ENCODE measurements at places on chromosomes 1 and 21.
A peak's percentile ranks its signal among the peaks of the same experiment; 100 is the strongest.

DNA sequence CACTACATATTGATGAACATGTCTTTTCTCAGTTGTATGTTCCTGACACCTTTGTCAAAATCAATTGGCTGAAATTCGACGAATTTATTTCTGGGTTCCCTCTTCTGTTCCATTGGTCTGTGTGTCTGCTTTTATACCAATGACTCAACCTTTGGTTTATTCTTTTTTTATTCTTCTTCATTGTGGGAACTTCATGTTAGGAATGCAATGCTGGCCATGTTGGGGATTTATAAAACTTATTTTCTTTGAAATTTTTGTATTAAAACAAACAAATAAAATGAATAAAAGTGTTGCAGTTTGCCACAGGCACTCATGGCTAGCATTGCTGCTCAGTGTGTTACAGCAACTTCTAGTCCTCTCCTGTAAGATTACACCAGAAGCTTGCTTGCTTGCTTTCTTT lies 287.8 kb downstream of the DUSP10 start:
- no peak for DNase-seq

GRCh38 chr1:161962091-161962887 lies 61.4 kb downstream of the OLFML2B start:
- DNase-seq: no peak

DNA sequence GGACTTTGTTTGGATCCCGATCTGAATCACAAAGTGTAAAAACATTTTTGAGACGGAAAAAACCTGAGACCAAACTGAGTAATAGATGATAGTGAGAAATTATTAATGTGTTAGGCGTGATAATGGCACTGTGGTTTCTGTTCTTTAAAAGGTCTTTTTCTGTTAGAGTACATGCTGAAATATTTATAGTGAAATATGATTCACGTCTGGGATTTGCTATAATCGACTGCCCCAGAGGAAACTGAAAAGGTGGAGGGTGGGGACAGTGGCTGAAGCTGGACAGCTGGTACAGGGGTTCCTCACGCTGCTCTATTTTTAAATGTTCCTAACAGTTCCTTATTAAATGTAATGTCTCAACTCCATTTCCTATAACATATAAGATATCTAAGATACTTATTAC lies 11.2 kb downstream of the URB1 start:
- DNase-seq: no peak

- no peak for DNase-seq
These were observed 510.2 kb downstream of the KCNT2 start for GRCh38 chr1:196098000-196098399.

GRCh38 chr1:82299056-82299455 lies 498.3 kb downstream of the ADGRL2 start:
- no peak for DNase-seq

- peak; percentile 70 for DNase-seq
These were observed 27.7 kb upstream of the DYRK1A start for GRCh38 chr21:37338671-37339551.

GRCh38 chr1:24954631-24955030 lies 24.6 kb upstream of the RUNX3 start:
- DNase-seq: no peak

Measured in inflammatory macrophage treated with lipopolysaccharide for 1 hour (primary cell).